ENCODE measurements at places on chromosomes 4 and X.
A peak's percentile ranks its signal among the peaks of the same experiment; 100 is the strongest.

GRCh38 chr4:91684955-91685354 is 618.8 kb upstream of the GRID2 start:
- DNase-seq, result no peak

DNA sequence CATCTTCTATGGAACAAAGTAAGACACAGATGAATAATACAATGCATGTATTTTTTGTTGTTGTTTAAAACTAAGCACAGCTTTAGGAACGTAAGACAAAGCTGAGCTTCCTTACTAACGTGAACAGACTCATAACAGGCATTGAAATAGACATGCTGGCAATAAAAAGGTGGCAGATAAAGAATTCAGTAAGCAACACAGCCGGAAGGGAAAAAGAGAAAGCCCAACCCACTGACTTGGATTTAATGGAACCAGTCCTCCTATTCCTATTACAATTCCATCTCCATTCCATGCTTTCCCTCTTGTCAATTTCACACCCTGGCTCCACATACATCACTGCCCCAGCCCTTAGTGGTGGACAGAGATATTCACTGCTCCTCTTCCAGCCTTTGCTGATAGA is 182.1 kb downstream of the NSUN7 start:
- DNase-seq, result no peak

GRCh38 chrX:130057209-130057608 is 53.1 kb downstream of the ELF4 start:
- DNase-seq, result no peak

DNA sequence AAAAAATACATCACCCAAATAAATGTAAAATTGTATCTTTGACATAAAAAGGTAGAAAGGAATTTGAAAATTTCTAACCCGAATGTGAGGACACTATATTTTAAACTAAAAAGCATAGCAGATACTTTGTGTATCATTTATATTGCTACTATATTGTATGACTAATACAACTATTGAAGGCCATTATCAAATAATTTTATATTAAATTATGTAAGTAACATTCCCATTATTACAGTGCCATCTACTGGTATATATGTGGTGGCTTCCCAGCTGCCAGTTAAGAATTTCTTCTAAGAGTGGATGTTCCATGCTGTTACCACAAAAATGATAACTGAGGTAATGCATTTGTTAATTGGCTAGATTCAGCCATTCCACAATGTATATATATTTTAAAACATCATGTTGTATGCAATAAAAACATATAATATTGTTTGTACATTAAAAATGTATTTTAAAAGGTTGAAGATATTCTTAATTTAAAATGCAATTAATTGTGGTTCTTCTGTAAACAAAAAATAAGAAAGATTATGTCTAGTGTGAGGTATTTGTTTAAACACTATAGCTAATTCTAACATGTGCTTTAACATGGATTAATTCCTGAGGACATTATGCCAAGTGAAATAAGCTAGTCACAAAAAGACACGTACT is 65.3 kb downstream of the EGF start:
- peak; percentile 60 for DNase-seq

- peak; percentile 83 for DNase-seq
Measured at GRCh38 chr4:20603671-20604313, 96.5 kb upstream of the PACRGL start.

GRCh38 chrX:75746891-75747639 is 38.0 kb downstream of the MAGEE2 start:
- no peak for DNase-seq

GRCh38 chr4:86946868-86947500 is 12.2 kb downstream of the AFF1 start:
- DNase-seq, result no peak

DNA sequence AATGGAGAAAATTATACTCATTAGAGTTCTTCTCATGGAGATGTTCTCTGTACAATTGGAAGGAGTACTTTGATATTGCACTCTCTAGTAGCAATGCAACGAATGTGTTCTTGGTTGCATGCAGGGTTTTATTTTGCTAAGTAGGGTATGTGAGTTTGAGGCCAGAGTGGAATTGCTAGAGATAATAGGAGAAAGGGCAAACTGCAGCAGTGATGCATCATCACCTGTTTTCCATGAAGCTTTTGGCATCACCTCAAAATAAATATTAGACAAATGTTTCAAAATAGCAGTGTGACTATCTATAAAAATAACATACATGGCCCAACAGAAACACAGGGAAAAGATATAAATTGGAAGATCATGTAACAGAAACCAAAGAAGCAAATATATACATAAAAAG is 93.3 kb downstream of the TIGD2 start:
- DNase-seq, result no peak

- no peak for DNase-seq
Measured at GRCh38 chr4:34851411-34851810, 1392.9 kb downstream of the ARAP2 start.

DNA sequence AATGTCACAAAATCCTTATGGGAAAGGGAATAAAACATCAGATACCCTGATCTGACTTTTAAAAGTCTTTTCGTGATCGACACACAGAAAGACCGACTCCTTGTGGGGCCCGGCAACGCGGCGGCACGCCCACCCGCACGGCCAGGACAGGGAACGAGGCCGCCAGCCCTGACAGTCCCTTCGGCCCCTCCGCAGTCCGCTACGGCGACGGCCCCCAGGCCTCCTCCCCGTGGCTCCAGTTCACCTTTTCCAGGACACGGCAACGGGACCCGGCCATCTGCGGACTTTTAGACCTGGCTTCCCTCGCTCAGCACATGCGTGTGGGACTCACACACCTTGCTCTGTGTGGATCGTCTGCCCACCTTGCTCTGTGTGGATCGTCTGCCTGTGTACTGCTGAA is 33.6 kb upstream of the GTPBP6 start:
- DNase-seq, result no peak

DNA sequence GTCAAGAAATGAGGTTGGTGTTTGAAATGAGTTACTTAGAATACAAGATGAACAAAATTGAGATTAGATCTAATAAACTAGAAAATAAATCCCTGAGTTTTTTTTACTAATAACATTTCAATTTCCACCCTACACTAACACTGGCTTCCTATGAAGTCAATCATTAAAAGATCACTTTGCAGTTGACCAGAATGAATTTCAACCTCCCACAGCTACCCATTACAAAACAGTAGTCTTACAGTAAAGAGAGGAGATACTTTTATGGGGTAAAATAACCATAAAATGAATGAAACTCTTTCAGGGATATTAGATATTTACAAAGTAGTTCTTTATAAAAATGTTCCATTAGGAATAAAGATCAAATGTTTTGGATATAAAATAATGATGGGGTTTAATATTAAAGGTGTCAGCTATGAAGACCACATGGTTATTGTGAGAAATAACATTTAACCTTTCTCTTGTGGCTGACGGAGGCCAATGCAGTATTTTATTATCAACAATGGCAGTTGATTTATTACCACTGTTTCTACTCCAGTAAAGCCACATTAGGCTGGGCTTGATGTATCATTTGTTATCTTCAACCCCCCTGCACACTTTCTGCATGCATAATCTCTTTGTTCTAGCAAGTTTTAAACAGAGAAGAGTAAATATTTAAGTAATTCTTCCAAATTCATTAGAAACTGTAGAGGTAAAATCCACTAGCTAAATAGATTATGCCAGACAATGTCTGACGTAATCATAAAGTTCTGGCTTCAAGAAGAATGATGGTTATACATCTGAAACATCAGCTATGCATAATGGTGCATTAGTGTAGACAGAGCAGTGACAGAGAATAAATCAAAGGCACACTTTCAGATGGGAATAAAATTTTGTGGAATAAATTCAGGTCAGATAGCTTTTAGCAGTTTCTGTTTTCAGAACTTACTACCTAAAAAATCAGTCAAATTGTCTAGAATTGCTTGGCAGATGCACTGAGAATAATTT is 516.6 kb downstream of the PCDH18 start:
- no peak for DNase-seq

GRCh38 chrX:104343428-104344129 is 88.8 kb upstream of the ESX1 start:
- peak; percentile 74 for DNase-seq

GRCh38 chr4:142556048-142556447 is 290.1 kb downstream of the INPP4B start:
- DNase-seq, result no peak

- no peak for DNase-seq
Measured at GRCh38 chrX:136067097-136067496, 80.2 kb upstream of the FHL1 start.

DNA sequence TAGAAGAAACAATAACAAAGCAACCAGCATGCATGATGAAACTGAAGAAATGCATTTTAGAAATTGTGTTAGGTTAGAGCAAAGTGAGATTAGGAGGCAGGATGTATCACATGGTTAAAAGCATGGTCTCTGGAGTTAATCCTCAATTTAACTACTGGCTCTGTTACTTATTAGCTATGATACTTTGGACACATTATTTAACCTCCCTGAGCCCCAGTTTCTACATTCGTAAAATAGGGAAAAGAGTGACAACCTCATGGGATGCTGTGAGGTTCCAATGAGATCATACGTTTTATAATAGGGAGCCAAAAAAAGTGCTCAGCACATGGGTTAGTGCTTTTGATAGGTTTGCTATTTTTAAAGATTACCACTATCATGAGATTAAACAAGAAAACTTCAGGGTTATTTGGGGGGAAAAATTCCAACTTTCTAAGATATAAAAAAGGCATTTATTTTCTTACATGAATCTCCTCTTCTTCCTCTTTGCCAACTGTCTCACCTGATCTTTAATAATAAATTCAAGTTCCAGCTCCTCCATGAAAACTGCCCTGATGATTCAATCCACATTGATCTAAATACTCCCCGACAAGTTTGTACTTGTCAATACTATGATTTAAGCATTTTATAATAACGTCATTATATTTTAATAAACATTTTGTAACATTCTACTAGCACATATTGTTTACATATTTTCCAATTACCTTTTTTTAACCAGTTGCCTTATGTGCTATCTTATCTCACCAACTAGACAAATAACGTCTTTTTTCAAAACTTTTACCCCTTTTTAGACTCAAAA is 4.6 kb downstream of the SEC31A start:
- no peak for DNase-seq

DNA sequence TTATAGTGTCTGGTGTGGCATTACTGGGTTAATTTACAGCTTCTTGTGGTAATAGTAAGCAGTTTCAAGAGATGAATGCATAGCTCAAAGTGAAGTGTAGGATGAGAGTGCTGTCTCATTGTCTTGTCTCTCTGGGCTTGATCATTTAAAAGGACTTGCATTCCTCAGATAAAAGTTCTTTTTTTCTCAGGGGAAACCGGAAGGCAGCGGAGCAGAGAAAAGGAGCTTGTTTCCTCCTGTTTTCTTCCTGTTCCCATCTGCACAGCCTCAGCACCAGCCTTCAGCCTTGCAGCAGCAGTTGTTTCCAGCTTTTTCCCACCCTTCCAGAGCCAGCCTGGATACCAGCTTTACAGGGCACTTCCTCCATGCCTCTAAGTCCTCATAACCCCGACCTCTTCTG is 61.4 kb upstream of the LGI2 start:
- no peak for DNase-seq

- no peak for DNase-seq
Measured at GRCh38 chr4:105548483-105548882, 3.9 kb upstream of the ARHGEF38 start.

- DNase-seq, result peak; percentile 39
Measured at GRCh38 chr4:73600954-73601353, 19.3 kb downstream of the RASSF6 start.

- DNase-seq, result no peak
Measured at GRCh38 chr4:135538698-135539097, 1337.1 kb upstream of the PABPC4L start.

- DNase-seq, result peak; percentile 78
Measured at GRCh38 chrX:2690856-2691542, at the start of gene CD99. Gene CD99, plus strand, starts transcription at chrX:2691295. Its CDS starts 66 bp downstream, at chrX:2691361.

GRCh38 chr4:168516841-168517240 is 20.0 kb downstream of the PALLD start:
- DNase-seq, result no peak

DNA sequence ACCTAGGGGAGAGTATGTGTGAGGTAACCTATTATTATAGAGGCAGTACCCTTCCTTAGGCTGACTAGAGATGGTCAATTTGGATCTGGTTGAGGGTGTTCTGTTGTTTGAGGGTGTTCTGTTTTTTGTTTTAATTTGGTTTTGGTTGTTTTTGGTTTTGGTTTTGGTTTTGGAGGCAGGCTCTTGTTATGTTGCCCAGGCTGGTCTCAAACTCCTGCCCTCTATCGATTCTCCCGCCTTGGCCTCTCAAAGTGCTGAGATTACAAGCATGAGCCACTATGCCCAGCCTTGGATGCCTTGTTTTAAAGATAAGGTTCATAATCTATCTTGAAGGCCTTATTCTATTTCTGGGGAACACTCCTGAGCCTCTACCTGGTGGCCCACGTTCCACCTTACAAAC is 912 bp downstream of the CXorf65 start:
- DNase-seq, result no peak

GRCh38 chr4:55491486-55491885 is 55.2 kb downstream of the CLOCK start:
- DNase-seq, result peak; percentile 76

DNA sequence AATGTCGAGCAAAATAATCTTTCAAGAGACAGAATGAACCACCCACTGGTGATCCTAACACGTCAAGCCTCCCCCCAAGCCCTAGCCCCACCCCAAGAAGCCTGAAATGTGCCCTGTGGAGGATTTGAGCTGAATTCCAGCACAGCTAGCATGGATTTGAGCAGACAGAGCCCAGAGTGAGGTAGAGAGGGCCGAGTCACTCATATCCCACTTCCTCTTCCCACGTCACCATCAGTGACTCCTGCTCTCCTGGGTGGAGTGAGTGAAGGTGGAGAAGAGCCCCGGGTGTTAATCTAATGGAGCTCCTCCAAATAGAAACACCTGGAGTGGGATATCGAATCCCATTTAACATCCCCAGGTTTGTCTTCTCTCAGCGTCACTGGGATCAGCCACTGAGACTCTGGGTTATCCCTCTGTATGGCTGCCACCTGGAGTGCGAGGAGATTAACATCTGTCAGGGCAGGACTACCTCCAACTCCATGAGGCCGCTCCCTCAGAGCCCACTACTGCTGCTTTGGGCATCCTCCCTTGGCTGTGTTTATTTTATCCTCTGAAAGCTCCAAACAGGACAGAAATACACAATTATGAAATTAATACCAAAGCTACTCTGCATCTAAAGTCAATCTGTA is 136.6 kb downstream of the NWD2 start:
- no peak for DNase-seq

DNA sequence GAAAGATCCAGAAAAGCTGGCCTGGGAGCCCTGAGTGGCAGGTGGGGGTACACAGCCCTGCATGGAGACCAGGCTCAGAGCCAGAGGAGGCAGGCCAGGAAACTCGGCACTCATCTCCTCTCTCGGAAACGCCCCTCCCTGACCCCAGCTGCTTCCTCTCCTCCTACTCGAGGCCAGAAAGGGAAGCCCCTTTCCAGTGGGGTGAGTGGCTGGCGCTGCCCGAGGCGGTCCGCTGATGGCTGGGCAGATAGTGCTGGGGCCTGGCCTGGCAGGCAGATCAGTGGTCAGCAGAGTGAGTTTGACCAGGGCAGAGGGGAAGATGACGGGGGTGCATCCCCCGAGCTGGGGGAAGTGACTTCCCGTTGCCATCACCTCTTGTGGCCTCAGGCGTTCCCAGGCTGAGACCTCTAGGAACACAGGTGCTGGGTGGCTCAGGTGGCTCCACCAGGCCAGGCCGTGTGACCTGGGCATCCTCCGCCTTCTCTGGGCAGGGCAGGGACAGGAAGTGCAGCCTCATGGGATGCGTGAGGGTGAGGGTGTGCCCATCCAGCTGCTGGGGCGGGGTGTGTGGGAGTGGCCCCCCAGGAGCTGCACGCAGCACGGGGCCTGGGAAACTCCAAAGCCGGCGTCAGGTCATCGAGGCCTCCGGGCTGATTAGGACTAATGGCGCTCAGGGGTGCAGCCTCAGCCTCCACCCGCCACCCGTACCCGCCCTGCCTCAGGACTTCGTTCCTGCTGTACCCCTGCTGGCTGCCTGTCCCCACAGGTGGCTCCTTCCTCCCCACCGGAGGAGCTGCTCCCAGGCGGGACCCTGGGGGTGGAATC is 5.7 kb downstream of the SH3BP2 start:
- no peak for DNase-seq

Data from IMR-90 (cell line).